ENCODE measurements at places on chromosomes 4 and X.

GRCh38 chr4:110614173-110614963, 8.5 kb downstream of the PITX2 start:
- DNase-seq, result no peak

DNA sequence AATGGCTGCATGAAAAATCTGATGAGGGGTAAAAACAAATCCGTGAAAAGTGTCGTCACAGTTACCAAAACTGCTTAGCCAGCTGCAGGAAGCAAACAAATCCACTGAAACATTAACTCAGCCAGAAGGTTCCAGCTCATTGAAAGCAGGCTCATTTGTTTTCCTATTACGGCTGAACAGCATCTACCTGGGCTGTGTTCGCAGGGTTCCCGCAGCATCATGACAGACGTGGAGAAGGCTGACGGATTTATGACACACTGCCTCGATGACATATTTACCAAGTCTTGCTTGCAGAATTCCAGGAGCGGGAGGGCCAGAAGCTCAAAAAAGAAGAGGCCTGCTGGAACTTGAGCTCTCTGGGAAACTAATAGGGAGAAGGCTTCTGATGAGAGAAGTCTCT, 781.1 kb downstream of the RAB28 start:
- no peak for DNase-seq

DNA sequence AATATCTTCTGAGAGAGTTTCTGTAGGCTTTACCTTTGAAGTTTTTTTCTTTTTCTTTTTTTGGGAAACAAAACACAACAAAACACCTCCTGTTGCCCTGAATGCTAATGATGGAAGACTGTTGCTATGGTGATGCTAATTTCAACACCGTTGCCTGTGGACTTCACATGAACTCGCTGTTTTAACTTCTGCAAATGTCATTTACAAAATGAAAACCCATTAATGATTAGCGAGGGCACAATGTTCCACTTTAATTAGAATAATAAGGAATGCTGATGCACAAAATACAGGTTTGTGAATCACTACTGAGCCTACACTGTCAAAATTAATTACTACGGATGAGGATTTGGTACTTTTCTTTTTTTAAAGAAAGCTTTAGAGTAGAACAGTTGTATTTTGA, 227.1 kb upstream of the FTHL17 start:
- no peak for DNase-seq

DNA sequence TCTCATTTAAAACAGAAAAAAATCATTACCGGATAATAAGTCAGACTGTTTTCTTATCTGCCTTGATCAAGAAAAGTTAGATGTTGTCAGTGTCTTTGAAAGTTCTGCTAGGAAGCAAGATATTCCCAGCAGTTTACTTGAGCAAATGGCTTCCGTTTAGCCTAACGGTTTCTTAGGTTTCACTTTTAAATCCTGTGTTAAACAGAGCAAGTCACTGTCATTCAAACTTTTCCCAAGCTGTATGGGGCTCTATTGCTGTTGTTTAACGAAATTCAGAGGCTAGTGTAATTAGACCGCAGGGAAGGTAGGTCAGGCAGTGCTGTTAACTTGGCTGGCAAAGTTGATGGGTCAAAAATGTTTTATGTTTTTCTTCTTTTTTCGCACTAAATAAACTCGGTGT, 80.3 kb upstream of the NEIL3 start:
- DNase-seq, result peak; percentile 21

GRCh38 chr4:83115000-83115399, 471 bp upstream of the PLAC8 start:
- DNase-seq, result no peak

DNA sequence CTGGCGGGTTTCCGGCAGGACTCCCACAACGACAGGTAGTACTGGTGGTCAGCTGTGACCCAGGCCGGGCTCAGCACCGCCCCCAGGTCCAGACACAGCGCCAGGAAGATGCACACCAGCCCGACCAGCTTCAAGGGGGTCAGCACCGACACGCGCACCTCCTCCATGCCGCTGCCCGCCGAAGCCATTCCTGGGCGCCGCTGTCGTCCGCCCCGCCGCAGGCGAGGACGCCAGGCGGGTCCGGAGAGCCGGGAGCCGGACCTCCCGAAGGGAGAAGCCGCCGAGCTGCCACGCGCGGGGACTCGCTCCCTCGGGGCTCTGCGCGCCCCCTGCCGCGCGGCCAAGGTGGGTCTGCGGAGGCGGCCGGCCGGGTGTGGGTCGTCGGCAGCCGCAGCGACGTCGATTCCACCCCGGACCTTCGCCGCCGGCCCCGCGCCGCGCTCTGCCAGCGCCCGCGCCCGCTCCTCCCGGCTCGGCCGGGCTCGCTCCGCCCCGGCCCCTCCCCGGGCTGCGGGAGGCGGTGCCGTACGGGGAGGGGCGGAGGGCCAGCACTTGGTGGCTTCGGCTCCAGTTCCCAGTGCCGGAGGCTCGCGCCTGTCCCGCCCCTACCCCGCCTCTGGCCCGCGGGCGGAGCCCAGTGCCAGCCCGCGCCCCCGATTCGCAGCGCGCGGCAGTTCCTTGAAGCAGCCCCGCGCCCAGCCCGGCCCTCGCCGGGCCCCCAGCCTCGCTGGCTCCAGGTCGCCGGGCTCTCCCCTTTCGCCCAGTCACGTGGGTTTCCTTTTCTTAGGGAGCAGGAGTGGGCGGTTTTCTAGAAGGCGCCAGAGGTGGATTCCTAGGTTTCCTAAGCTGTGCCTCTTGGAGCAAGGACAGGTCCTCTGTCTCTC, at the start of gene TMEM47:
Gene TMEM47 (minus strand): TSS at position 444 of the 884 bp plus-strand sequence. CDS start 256 bp downstream, at position 188.
- no peak for DNase-seq

GRCh38 chrX:41837270-41837944, 85.9 kb downstream of the CASK start:
- no peak for DNase-seq

- no peak for DNase-seq
These were observed 106.7 kb upstream of the CXorf51A start for GRCh38 chrX:146921204-146921603.

- no peak for DNase-seq
These were observed 56.1 kb downstream of the KLHL5 start for GRCh38 chr4:39118034-39118658.

DNA sequence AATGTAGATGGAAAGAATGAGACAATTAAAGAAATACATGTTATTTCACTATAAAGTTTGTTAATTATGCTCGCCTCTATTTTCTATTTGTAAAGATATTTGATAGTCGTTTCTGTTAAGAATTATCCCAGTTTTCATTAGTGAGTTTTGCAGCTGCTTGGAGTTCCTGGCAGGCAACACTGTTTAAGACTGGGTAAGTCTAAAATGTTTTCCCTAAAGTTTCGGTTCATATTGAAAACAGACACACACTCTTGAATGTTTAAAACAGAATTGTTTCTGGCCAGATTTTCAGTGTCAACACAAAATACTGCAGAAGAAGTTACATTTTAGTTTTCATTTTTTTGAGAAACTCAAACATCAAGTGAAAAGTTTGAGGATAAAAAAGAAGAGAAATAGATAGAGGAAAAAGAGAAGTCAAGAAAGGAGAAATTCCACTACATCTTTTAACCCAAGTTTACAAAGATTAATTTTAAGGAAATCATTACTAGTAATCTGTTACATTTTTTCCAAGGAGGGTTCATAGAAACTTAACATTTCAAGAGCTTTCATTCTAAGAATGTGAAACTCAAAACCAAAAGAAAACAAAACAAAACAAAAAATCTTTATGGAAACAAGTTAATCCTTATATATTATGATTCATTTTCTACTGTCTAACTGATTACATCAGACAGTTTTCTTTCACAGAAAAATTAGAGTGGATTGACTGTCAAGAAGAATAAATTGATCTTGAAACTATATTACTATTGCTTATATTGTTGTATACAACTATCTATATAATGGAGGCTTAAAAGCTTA, 305.5 kb downstream of the FAT4 start:
- DNase-seq, result no peak

GRCh38 chr4:9904976-9905587, 116.2 kb downstream of the SLC2A9 start:
- DNase-seq, result no peak

GRCh38 chr4:158395343-158395742, 126.3 kb upstream of the RXFP1 start:
- DNase-seq, result no peak

GRCh38 chr4:151359576-151359975, 34.2 kb upstream of the SH3D19 start:
- no peak for DNase-seq

GRCh38 chr4:7347981-7348380, 86.7 kb downstream of the PSAPL1 start:
- no peak for DNase-seq

GRCh38 chr4:11503166-11503565, 74.5 kb upstream of the HS3ST1 start:
- DNase-seq, result no peak

- DNase-seq, result no peak
These were observed 81.6 kb downstream of the SORBS2 start for GRCh38 chr4:185730387-185730786.

GRCh38 chrX:15350329-15350996, 15.1 kb upstream of the PIGA start:
- no peak for DNase-seq

DNA sequence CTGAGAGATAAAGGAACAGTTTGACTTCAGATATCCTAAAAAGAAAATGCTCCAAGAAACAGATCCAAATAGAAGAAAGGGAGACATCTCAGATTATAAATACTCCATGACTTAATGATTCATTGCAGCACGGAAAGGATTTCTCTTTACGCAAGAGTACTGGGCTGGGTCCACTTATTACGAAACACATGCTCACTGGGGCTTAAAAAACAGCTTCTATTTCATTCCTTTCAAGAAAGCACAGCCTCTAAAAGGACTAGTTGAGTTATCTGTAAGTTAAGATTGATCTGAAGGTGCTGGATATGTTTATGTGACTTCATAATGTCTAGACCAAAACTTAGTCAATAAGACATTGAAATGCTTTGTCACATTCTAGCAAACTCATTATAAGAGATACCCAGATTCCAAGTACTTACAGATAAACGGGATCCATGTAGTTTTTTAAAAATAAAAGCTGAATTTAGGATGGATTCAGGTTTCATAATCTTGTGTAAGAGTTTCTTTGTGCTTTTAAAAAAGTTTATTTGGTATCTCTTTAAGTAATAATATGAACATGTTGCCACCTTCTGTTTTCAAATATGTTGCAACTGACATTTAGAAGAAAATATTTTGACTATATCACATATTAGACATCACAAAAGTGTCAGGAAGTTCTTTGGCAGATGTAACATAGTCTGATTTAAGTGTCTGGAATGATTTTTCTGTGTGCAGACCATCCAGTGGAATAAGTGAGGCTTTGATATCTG, 109.5 kb upstream of the MYOZ2 start:
- DNase-seq, result no peak

GRCh38 chrX:130179579-130180215, 7.9 kb downstream of the RAB33A start:
- no peak for DNase-seq

- no peak for DNase-seq
These were observed 29.5 kb downstream of the DMP1 start for GRCh38 chr4:87679449-87680169.

- no peak for DNase-seq
These were observed 369.6 kb upstream of the SLC7A11 start for GRCh38 chr4:138611721-138612120.

- DNase-seq, result no peak
These were observed 6.7 kb downstream of the ARAP2 start for GRCh38 chr4:36237366-36238313.

DNA sequence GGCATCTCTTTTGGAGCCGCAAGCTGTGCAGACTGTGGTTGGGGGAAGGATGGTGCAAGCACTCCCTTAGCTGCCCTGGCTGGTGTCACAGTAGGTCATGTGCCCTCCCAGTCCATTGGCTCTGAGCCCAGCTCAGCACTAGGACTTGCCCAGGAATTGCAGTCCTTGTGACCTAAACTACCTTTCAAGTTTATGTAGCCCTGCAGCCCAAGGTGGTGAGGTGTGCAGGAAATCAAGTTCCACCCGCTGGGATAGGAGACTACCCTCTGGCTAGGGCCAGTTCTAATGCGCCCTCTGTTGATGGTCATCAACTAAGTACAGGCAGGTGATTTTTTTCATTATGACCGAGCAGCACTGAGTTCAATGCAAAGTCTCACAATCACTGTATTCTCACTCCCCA, 335.2 kb downstream of the UBE2NL start:
- DNase-seq, result no peak

- DNase-seq, result no peak
These were observed 91.7 kb downstream of the CORIN start for GRCh38 chr4:47746122-47746521.

DNA sequence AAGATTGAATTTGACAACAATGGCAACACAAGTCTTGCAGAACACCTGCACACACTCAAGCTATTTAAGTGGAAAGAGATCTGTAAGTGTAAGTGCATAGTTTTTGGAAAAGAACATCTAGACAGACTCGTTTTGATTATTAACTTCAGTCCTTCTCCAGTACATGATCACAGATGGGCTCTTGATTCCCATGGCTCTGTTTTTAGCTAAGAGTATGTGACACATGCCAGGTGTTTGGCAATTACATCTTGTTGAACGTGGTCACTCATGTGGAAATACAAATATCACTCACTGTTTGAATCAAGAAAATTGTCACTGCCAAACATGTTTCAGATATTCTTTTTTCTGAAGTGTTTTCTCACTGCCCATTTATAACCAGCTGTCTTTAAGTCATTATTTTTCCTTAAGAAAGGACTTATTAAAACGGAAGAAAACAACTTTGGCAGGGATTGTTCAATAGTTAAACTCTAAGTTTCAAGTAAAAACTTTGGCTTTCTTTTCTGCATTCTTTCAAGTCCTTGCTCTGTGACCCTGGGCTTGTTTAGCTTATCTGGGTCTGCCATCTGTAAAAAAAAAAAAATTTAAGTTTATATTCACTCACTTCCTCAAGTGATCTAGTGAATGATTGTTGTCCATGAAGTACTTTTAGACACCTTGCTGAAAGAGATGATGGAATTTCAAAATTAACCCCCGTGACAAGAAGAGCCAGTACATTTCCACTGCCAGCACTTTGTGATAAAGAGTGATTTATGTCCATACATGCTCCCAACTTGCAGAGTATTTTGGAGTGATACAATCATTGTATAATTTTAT, 125.4 kb downstream of the ATXN3L start:
- DNase-seq, result no peak

- no peak for DNase-seq
These were observed 1047.7 kb downstream of the STIM2 start for GRCh38 chr4:27908356-27908755.

GRCh38 chr4:140071806-140072205, 82.2 kb downstream of the MAML3 start:
- DNase-seq, result peak; percentile 84

DNA sequence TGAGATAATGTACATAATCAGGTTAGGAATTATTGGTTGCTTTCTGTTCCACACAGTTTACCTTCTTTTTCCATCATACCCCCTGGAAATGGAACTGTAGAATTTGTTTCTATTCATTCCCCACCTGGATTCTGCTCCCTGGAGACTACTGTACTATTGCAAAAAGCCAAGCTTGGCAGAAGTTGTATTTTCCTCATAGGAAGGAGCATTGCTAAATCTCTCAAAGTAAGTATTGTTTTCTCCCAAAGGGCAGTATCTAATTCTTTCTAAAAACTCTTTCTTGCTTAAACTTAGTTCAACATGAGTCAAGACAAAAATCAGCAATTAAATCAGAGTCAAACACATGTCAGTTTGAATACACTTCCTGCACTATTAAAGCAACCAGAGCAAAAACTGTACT, 136.2 kb downstream of the CDS1 start:
- no peak for DNase-seq

Data from T-helper 1 cell (primary cell).